Kidney capillary endothelial cell (primary cell): ENCODE measurements at places on chromosomes 6 and 20.

DNA sequence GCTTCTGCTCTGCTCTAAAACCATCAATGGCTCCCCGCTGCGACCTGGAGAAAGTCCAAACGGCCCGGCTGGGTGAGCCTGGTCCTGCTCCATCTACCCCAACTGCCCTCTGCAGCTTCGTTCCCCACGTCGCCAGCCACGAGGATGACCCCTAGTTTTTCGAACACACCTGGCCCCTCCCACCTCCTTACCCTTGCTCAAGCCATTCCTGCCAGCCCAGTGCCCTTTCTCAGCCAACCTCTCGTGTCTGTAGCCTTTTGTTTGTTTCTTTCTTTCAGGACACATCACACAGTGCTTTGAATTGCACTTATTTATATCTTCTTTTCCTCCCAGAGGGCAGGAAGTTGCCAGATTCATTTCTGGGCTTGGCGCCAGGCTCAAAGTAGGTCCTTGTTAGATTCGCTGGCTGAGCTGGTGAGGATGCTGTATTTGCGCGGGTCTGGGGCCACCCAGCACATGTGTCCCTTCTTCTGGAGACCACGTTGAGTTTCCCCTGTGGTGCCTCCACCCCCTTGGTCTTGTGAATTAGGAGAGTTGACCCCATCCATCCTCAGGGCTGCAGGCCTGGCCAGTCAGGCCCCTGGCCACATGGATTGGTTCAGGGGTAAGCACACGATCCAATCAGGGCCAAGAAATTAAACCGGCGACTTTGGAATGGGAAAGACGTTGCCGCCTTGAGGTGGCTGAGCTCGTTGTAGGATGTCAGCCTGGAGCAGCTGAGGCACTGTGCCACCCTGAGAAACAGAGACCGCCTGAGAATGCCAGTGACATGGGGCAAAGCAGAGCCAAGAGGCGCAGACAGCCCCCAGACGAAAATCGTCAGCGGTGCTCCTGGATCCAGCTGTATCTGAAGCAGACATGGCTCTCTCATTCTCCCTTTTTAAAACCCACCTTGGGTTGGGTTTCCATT is 156.0 kb downstream of the CEBPB start:
- peak; percentile 82 for DNase-seq

DNA sequence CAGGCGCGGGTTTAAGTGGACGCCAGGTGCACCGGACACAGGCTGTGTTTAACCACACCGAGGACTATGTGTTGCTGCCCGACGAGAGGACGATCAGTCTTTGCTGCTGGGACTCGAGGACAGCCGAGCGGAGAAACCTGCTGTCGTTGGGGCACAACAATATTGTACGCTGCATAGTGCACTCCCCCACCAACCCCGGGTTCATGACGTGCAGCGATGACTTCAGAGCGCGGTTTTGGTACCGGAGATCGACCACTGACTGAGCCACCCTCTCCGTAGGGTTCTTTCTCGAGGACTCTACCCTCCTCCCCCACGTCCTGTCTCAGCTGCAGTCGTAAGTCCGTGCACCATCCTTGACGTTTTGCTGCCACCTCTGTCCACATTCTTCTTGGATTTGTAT is 8.6 kb upstream of the CASS4 start:
- DNase-seq: no peak

DNA sequence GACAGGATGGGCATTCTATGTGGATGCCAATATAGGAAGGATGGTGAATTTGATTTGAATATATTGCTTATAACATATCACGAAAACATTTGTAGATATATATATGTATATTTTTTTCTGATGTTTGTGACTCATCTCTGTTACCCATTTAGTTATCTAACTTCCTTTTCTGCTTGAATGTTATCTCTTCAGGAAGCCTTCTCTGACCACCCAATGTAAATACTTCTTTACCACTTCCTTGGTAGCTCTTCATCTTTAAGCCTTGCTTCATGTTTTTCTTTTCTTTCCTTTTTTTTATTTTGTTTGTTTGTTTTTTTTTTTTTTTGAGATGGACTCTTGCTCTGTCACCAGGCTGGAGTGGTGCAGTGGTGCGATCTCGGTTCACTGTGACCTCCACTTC is 260.5 kb upstream of the EPHA7 start:
- DNase-seq: no peak

DNA sequence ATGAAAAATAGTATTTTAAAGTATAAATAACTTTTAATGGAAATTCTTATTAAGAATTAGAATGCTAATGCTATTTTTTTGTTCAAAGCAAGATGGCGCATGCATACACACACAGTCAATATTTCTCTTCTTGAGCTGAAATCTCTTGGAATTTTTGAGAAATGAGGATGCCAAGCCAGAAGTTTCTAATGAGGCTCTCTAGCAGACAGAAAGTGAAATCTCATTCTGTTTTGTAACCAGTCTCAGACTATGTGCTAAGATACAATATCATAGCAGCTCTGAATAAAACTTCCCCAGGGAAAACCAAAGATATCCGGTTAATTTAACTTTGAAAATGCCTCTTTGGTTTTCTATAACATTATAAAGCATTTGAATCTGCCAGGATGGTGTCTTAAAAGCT is 97.2 kb upstream of the HDAC2 start:
- DNase-seq: no peak

- no peak for DNase-seq
Observed at GRCh38 chr6:154606457-154606856, 96.0 kb upstream of the CNKSR3 start.

GRCh38 chr6:132188556-132189264 is 212.6 kb downstream of the MOXD1 start:
- DNase-seq: no peak

- no peak for DNase-seq
Observed at GRCh38 chr6:112906726-112907125, 559.6 kb downstream of the RFPL4B start.

- DNase-seq: no peak
Observed at GRCh38 chr6:107442938-107443607, 16.3 kb downstream of the PDSS2 start.

DNA sequence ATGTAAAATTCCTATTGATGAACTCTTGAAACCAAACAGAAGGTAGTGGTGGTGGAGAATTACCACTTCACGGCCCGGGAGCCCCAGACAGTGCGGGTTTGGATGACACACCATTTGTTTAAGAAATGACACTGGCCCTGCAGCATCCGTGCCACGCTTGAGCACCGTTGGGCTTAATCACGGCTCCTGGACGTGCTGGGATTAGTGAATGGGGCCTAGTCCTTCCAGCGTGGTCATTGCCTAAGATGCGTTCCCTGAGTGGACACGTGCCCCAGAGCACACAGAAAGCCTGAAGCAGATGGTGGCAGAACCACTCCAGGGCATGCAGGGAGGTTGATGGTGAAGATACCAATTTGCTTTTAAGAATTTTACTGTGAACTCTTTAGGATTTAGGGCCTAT is 14.5 kb downstream of the STX16 start:
- no peak for DNase-seq

DNA sequence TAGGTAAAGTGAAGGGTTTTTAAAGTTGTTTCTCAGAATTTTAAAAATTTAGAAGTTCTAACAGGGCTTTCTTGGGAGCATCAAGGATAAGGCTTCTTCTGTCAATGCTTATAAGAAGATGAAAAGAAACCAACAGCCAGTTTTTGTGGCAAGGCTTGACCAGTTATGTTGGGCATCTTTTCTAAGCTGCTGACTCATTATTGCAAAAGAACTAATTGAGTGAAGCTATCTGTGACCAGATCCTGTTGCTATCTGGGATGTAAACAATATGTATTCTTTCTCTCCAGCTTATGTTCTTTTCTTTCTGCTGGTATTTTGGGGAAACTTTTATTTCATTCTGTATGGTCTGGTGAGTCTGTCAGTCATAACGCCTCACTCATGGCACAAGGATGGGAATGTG is 643.8 kb downstream of the HDGFL1 start:
- DNase-seq: no peak

GRCh38 chr6:125259354-125259736 is 42.4 kb downstream of the HDDC2 start:
- no peak for DNase-seq

- no peak for DNase-seq
Observed at GRCh38 chr6:86407128-86407527, 530.2 kb upstream of the HTR1E start.

DNA sequence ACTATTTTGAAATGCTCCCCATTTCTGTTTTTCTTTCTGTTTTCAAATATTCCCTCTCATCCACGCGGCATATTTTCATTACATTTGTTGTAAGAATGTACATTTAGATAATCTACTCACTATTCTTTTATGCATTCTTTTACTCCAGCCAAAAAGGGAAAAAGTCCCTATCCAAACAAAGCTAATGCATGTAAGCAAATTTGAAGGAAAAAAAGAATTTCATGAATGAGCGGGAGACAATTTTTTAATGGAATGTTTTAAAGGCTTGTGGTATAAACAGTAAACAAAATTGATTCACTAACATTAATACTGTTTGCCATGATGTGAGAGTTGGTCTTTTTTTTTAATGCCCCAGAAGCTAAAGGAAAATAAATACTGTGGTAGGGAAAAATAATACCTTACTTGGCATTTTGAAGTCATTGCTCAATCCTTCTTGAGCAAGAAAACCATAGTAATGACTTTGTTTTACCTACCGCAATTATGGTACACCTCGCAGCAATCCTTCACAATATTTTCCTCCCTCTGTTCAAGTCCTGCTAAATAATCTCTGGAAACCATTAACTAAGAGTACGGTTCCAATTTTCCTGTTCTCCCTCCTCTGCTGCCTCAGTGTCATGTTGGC is 79.0 kb downstream of the BACH2 start:
- DNase-seq: no peak

GRCh38 chr6:169074526-169074925 is 179.1 kb downstream of the THBS2 start:
- DNase-seq: no peak

- no peak for DNase-seq
Observed at GRCh38 chr20:23823621-23824324, 2.8 kb downstream of the CST2 start.

- DNase-seq: no peak
Observed at GRCh38 chr20:10637031-10637559, 36.7 kb downstream of the JAG1 start.

DNA sequence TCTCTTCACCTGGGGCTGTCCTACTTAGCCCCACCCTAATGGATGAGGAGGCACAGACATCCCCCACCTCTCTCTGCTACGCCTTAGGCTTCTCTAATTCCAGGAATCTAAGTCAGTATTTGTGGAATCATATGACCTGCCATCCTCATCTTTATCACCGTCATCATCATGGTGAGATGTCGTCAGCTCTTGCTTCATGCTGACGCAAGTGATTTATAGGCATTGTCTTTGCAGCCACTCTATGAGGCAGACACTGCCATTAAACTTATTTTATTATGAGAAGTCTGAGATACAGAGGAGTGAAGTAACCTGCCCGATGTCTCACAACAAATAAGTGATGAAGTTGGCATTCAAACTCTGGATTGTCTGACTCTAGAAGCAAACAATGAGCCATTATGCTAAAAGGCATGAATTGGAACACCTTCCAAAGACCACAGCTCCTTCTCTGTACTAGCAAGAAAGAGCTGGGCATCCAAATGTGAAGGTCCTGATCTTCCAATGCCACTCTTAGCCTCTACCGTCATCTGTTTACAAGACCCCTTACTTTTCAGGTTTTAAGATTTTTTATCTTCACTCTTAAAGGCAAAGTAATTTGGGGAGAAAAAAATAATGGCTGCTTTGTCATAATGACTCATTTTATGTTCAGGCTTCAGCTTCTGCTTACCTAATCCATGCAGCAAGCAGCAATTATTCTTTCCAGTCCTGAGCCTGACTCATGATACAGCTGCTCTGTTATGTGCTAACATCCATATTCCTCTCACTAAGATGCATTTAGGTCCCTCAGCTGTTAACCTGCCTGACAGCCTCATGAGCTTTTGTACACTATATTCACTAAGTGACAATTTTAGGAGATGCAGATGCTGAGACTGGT is 113.7 kb upstream of the BCLAF1 start:
- peak; percentile 73 for DNase-seq

GRCh38 chr6:124158024-124158423 is 354.4 kb downstream of the NKAIN2 start:
- DNase-seq: no peak

- DNase-seq: no peak
Observed at GRCh38 chr6:20182926-20183521, 29.2 kb downstream of the MBOAT1 start.

DNA sequence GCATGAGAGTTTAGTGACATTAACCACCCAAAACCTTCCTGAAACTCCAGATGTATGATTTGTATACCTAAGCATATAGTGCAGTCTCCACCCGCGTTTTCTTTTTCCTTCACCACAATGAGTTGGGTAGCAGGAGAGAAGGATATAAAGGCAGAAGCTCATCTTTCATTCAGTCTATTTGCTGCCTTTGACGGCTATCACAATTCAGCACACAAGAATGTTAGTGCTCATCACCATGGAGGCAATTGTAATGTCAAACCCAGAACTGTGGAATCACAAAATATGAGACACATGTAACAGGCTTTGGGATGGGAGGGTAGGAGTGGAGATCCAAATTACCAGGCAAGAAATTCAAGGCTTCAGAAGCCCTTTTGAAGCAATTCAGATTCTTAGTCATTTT is 17.6 kb downstream of the ZHX3 start:
- no peak for DNase-seq

DNA sequence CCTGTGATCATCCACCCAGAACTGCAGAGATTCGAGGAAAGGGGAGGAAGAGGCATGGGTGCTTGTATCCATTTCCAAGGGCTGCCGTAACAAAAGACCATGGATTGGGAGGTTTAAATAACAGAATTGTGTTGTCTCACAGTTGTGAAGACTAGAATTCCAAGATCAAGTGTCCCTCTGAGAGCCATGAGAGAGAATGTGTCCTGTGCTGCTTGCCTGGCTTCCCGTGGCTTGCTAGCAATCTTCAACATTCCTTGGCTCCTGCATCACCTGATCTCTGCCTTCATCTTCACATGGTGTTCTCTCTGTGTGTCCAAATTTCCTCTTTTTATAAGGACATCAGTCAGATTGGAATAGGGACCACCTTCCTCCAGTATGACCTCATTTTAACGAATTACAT is 69.8 kb downstream of the CDC40 start:
- no peak for DNase-seq
